ENCODE measurements at places on chromosomes 6 and 20.

DNA sequence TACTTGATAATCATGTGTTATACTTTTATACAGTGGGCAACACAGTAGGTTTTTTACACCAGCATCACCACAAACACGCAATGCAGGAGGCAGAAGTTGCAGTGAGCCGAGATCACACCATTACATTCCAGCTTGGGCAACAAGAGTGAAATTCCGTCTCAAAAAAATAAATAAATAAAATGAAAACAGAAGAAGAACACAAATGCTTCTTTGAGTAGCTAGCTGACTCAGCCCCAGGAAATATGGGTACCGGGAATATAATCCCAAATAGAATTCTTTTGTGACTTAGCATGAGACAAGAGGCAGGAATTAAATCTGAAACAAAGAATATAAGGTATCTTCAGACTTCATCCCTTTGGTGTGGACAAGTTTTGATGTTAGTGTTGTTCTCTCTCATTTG is 164.2 kb upstream of the ATXN1 start:
- DNase-seq = no peak

DNA sequence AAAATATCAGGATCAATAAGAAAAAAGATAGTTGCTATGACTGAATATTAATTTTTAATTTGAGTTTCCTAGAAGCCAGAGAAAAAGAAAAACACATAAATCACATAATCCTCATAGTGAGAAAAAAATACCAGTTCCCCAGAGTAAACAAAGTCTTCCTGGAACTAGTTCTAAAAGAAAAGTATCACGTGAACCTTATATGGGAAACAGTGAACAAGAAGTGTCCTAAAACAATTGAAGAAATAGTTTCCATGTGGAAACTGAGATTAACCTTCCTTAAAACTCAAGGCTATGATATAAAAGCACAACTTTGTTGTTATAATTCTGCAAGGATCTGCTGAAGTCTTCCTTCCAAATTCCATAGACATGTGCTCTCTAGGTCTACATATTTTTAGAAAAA is 50.6 kb downstream of the RCAN2 start:
- no peak for DNase-seq

DNA sequence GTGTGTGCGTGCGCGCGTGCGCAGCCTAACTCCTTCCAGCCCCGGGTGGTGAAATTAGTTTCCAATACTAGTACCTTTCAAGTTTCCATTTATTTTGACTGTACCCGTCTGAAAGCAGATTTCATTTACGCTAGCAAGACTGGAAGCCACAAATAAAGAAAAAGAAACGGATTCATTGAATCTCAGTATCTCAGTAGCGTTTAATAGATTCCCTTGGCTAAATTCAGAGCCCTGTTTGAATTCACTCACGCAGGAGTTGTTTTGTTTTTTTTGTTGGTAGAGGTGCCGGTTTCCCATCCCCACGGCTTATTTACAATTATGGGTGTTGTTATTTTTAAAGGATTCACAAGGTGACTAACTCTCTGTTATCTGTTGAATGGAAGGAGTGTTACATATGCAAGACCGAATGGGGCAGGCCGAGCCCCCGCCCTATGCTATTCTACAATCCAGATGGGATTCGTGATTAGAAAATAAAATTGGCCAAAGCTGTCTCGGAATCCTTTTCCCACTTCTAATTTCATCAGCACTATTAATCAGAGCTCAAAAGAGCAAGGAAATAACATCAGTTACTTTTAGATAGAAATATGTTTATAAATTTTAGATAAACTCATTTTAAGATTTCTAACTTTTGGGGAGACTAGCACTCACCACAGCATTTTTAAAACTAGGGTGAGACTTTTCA is 2.3 kb upstream of the INSM1 start:
- no peak for DNase-seq

DNA sequence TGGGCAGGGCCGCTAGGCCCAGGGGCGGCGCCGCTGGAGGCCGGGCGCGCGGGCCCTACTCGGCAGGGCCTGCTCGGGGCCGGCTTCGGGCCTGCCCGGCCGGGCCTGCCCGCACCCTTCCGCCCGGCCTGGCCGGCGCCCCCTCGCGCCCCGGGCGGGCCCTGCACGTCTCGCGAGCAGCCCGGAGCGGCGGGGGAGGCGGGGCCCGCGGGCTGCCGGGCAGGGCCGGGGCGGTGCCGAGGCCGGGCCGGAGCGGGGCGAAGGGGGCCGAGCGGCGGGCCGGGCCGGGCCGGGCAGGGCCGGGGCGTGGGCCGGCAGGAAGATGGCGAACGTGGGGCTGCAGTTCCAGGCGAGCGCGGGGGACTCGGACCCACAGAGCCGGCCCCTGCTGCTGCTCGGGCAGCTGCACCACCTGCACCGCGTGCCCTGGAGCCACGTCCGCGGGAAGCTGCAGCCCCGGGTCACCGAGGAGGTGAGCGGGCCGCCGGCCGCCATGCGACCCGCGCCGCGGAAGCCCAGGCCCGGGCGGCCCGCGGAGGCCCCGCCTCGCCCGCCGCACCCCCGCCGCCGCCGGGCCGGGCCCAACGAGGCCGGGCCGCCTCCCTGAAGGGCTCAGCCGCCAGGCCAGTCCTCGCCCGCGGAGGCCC is at the start of gene NPEPL1:
Gene NPEPL1, plus strand, starts transcription at position 222 of the 647 bp plus-strand sequence. Its CDS starts 101 bp downstream, at position 323.
- peak; percentile 63 for DNase-seq

- no peak for DNase-seq
Observed at GRCh38 chr6:122995921-122996793, at the start of gene CLVS2. Gene CLVS2, plus strand, starts transcription at chr6:122996235. Its CDS starts 1,543 bp downstream, at chr6:122997778.

- no peak for DNase-seq
Observed at GRCh38 chr20:2217857-2218539, 77.8 kb upstream of the TGM3 start.

DNA sequence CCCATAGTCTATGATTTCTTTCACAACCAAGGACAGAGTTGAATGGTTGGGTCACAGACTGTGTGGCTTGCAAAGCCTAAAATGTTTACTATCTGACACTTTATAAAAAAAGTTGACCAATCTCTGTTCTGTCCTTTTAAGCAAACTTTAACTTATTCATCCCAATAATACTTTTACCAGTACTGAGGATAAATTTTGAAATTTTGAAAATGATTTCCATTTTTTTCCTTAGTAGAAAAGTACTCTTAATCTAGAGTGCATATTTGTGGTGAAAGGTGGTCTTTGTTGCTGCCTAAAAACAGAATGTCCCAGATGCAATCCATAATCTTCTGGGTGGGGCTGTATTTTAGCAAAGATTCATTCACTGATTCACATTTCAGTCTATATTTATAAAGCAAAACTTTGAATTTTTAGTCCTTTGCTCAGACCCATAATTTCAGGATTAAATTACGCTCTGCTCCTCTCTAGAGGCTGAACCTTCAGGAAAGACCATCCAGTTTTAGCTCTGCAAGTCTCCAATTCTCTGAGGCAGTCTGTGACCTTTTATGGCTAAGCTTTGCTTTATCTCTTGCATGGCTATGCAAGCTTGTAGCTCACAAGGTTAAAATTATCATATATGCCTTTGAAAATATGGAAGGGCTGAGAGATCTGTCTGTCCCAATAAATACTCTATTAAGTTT is 573.5 kb downstream of the COL12A1 start:
- DNase-seq = no peak

All from CD4-positive, CD25-positive, alpha-beta regulatory T cell (primary cell).